ENCODE measurements at places on chromosomes 3 and 15. TPM values are rescaled to one million over a fixed set of nuclear protein-coding genes. Genes with fewer than 3 reads are reported as not detected.

GRCh38 chr15:96350934-96351724 lies 20.6 kb downstream of the NR2F2 start:
- no peaks in the 10 kb centered on the region for H3K36me3 ChIP-seq
- peaks cover 69% of the 10 kb centered on the region for H3K27me3 ChIP-seq
- no peak for DNase-seq
- peaks cover 94% of the 10 kb centered on the region for H3K4me1 ChIP-seq

- H3K36me3 ChIP-seq = no peaks in the 10 kb centered on the region
- no peaks in the 10 kb centered on the region for H3K27me3 ChIP-seq
- H3K27ac ChIP-seq = no peak overlapping the region
- peaks cover 13% of the 10 kb centered on the region for H3K4me1 ChIP-seq
- H3K4me3 ChIP-seq = no peak overlapping the region
Observed at GRCh38 chr15:62977952-62978811, 64.4 kb upstream of the TPM1 start.

BCHE gene
- 15.2 TPM for total RNA-seq

GRCh38 chr3:162141272-162141791 lies 644.7 kb downstream of the OTOL1 start:
- no peak overlapping the region for H3K27ac ChIP-seq
- no peaks in the 10 kb centered on the region for H3K36me3 ChIP-seq
- DNase-seq = no peak
- H3K27me3 ChIP-seq = no peaks in the 10 kb centered on the region
- H3K4me3 ChIP-seq = no peak overlapping the region
- H3K4me1 ChIP-seq = no peaks in the 10 kb centered on the region

ROBO1 gene
- total RNA-seq = 169 TPM

ANKRD63 gene
- total RNA-seq = not detected

DNA sequence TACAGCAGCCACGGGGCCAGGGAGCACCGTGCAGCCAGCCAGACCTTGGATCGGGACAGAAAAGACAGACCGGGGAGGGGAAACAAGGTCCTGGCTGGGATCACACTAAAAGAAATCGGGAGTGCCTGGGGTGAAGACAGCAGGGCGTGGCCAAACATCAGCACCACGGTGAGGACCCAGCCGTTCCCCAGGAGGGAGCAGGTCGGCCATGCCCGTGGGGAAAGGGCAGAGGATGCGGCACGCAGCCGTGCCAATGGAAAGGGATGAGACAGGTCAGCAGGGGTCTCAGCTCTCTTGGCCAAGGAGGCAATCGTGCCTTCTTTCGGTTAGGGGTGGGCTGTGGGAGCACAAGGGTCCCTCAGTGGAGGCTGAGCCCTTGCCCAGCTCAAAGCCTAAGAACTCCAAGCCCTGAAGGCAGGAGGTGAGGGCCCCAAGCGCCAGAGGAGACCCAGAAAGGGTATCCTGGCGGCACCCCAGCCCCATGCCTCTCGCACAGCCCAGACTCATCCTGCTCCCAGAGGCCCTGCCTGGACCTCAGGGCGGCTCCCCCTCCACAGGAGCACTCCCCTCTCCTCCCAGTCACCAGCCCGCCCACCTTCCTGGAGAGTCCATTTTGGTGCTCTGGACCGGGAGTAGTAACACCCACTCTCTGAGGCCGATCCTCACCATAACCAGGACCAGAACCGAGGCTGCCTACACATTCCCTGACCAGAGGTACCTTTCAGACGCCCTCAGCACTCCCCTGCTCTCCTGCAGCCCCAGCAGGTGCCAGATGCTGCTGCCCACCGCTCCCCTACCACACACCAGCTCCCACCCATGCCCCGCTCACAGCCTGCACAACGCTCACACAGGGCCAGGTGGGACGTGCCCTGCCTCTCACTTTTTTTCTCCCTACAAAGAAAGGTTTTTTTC lies 23.2 kb upstream of the OCA2 start:
- H3K4me1 ChIP-seq = no peaks in the 10 kb centered on the region
- no peaks in the 10 kb centered on the region for H3K27me3 ChIP-seq
- DNase-seq = no peak

DNA sequence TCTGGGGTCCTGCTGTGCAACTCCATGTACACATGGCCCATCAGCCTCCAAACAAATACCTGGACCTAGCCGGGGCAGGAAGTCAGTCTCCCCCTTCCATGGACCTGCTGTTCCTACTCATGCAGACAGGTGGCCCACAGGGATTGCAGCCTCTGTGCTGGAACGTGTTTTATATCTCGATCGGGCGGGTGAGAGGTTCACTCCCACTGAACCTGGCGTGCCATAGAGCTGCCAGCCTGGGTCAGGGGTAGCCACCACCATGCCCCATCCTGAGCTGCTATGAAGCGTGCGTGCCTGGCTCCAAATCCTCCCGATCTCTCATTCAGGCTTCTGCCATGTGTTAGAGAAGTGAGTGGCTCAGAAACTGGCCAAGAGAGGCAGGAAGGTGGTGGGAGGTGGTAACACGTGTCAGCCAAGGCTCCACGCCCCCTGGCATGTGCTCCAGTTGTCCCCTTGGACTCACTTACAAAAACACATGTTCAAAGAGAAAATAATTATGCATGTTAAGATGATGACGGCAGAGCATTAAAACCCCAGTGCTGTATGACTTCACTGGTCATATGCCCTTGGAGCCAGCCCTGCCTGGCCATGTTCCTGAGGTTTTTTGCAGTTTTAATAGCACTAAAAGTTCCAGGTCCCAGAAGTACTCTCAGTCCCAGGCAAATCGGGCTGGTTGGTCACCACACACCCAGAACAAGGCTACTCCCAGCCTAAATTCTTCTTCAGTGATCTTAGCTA lies 30.6 kb downstream of the CTSH start:
- no peaks in the 10 kb centered on the region for H3K36me3 ChIP-seq
- peak; percentile 21 for DNase-seq
- no peaks in the 10 kb centered on the region for H3K27me3 ChIP-seq
- H3K4me1 ChIP-seq = no peaks in the 10 kb centered on the region
- H3K4me3 ChIP-seq = no peak overlapping the region
- H3K27ac ChIP-seq = no peak overlapping the region

DNA sequence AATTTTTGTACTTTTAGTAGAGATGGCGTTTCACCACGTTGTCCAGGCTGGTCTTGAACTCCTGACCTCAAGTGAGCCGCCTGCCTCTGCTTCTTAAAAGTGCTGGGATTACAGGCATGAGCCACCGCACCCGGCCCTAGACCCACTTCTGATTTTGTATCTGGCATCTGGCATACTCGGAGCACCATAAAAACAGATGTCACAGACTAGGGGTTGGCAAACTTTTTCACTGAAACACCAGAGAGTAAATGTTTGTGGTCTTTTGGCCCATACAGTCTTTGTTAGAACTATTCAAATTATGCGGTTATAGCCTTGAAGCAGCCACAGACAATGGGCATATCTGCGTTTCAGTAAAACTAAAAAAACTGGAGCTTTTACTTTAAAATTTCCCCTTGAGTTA lies 110.7 kb downstream of the TJP1 start:
- no peak for DNase-seq
- no peaks in the 10 kb centered on the region for H3K27me3 ChIP-seq
- H3K4me1 ChIP-seq = no peaks in the 10 kb centered on the region

SLC12A1 gene
- total RNA-seq = not detected

DNA sequence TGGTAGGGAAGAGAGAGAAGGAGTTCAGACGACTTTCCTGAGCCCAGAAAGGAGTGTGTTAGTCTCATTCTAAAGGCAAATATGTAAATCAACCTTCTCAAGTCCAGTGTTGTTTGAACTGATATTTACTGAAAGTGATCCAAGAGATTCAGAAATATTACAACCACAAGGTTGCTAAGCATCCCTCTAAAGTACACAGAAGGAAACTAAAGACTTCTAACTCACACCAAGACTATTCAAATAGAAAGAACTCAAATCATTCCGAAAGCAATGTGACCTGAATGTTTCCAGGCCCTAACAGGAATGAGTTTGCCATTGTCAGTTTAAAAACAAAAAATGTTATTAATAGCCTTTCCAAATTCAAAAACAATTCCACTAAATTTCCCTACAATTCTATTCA lies 56.9 kb upstream of the VGLL3 start:
- H3K4me1 ChIP-seq = no peaks in the 10 kb centered on the region
- H3K27me3 ChIP-seq = no peaks in the 10 kb centered on the region
- no peak overlapping the region for H3K4me3 ChIP-seq
- DNase-seq = no peak
- no peak overlapping the region for H3K27ac ChIP-seq

- H3K4me1 ChIP-seq = no peaks in the 10 kb centered on the region
- H3K36me3 ChIP-seq = no peaks in the 10 kb centered on the region
- no peak overlapping the region for H3K27ac ChIP-seq
- no peaks in the 10 kb centered on the region for H3K27me3 ChIP-seq
- H3K4me3 ChIP-seq = no peak overlapping the region
Observed at GRCh38 chr3:122081543-122082247, 26.5 kb downstream of the CD86 start.

LRRC15 gene
- not detected for total RNA-seq

GRCh38 chr3:125300416-125300815 lies 74.7 kb downstream of the ZNF148 start:
- no peaks in the 10 kb centered on the region for H3K4me1 ChIP-seq
- H3K36me3 ChIP-seq = no peaks in the 10 kb centered on the region
- no peak overlapping the region for H3K27ac ChIP-seq
